ENCODE measurements at places on chromosomes 16 and 17.

DNA sequence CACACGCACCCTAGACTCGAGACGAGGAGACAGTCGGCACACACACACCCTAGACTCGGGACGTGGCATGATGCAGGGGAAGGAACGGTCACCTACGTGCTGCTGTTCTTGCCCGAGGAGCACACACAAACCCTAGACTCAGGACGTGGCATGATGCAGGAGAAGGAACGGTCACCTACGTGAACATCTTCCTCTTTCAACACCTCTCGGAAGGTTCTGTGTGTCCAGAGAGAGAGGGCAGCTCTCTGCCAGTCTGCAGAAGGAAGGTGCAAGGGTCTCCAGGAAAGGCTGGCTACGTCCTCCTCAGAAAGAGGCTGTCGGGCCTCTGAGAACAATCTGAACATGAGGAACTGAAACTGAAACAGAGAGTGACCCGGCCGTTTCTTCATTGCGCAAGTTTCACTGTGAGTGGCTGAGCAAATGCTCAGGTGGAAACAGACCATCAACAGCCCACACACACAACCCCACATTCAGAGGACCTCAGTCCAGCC lies 43.4 kb downstream of the ZNF276 start:
- DNase-seq, result peak; percentile 9

- no peak for DNase-seq
Measured at GRCh38 chr16:83689385-83689831, 118.4 kb upstream of the HSBP1 start.

DNA sequence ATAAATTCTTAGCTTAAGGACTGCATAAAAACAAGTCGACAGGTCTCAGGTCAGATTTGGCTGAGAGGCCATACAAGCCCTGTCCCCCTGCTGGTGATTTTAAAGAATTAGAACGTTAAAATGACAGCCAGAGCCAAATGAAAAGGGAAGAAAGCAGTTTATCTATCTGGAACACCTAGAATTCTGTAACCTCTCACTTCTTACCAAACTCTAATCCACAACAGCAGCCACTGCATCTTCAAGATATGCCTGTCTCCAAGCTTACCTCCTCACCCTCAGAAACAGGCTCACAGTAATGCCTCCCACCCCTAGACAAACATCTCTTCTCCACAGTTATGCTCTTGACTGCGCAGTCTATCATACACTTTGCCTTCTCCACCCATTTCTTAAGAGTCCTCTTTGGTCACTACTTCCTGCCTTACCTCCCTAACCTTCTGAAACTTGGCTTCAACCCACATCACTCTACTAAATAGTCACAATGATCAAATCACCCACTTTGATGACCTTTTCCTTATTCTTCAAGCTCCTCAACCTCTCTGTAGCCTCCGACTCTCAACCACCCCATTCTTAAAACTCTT lies 14.2 kb downstream of the ANKFY1 start:
- no peak for DNase-seq

DNA sequence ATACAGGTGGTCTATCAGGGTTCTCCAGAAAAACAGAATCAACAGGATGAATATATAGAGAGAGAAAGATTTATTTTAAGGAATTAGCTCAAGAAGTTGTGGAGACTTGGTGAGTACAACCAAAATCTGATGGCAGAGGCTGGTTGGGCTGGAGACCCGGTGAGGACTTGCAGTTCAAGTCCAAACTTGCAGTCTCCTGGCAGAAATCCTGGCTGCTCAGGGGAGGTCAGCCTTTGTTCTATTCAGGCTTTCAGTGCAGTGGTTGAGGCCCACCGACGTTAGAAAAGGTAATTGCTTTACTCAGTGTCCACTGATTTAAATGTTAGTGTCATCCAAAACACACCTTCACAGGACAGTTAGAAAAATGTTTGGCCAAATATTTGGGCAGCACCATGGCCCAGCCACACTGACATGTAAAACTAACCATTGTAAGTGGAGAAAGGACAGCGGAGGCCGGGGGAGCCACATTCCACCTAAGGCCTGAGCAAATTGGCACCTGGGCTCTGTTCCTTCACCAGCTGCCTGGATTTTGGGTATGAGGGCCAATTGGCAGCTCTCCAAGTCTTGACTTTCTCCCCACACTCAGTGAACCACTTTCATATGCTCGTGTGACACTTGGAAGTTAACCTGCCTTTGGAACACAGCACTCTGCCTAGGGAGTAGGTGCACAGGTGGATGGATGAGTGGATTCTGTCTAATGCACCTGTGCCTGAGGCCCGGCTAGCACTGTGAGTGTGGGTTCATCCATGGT lies 54.7 kb downstream of the CACNG5 start:
- no peak for DNase-seq

DNA sequence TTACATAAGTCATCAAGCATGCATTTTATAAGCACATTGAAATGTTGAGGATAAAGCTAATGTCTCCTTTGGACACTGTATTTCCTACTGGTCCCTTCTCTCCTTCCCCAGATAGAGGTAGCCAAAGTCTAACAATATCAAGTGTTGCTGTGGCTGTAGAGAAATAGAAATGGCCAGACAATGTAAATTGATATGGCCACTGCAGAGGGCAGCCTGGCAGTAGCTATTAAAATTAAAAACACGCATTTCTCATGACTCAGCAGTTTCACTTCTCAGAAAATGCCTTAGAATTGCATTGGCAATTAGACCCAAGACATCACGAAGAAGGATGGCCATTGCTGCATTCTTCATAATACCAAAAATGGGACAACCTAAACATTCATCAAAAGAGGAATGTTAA lies 46.8 kb upstream of the MRTFB start:
- no peak for DNase-seq

- no peak for DNase-seq
Measured at GRCh38 chr16:85908889-85909589, 10.1 kb downstream of the IRF8 start.

All from T-helper 2 cell (primary cell).